Bone marrow (tissue), 2 donors: ENCODE measurements at places on chromosomes 3 and 15.

GRCh38 chr3:52881871-52882270 is 15.5 kb downstream of the STIMATE start:
- no peak for DNase-seq

GRCh38 chr15:100336061-100336460 is 5.7 kb downstream of the ADAMTS17 start:
- no peak for DNase-seq

DNA sequence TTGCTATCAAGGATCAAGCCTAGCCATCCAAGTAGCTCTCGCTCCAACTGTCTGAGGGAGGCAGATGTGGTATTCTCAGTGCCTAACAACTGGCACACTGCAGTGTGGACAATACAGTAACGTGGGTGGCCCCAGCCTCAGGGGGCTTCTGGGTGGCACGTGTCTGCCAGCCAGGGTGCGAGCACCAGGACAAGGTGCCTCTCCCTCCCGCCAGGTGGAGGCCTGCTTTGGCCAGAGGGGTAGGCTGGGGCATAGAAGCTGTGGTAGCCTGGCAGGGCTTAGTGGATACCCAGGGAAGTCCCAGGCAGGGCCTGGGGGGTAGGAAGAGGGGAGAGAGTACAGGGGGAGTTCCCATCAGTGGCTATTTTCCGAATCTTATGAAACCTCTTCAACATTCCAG is 234.0 kb downstream of the PLCL2 start:
- DNase-seq: no peak

DNA sequence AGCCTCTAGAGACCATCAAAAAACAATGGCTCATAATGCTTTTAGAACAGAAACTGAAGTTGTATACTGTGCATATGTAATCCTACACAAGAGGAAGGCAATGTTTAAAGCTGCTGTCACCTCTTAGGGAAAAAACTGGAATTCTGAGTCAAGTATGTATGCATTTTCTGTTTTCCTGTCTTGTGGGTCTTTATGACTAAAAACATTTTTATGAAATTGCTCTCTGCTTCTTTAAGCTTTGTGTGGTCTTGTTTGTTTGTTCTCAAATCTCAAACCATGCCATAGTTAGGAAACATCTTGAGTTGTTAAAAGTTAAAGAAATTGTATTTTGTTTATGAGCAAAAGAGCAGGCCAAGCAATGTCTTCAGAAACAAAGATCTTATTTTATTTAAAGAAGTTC is 80.9 kb upstream of the SOX2 start:
- no peak for DNase-seq

DNA sequence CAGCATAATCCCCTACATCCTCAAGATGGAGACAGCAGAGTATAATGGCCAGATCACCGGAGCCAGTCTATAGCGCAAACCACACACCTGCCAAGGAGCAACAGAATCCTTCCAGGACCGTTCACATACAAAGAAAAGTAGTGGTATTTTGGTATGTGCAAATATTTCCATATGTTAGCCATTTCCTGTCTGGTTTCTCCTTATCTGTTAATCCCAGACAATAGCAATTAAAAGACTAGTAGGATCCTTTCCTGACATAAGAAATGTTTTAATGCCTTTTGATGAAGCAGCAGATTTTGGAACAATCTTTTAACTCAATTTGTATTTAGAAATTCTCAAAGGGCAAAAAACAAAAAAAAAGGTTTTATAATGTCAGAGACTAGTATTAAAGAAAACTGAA is 22.2 kb downstream of the MRPS25 start:
- DNase-seq: no peak

DNA sequence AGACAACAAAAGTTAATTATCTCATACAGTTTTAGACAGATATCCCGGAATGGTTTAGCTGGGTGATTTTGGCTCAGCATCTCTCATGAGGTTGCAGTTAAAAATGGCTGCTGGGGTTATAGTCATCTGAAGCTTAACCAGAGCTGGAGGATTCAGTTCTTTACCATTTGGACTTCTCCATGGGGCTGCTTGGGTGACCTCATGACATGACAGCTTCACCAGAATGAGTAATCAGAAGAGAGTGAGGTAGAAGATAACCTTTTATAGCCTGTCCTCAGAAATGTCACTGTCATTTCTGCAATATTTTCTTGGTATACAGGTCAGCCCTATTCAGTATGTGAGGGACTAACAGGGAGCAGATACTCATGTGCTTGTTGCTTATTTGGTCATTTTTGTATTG is 30.9 kb downstream of the TFG start:
- DNase-seq: no peak

GRCh38 chr3:69031635-69032034 is 18.2 kb upstream of the EOGT start:
- no peak for DNase-seq

GRCh38 chr15:101561584-101561906 is 72.0 kb upstream of the PCSK6 start:
- no peak for DNase-seq

DNA sequence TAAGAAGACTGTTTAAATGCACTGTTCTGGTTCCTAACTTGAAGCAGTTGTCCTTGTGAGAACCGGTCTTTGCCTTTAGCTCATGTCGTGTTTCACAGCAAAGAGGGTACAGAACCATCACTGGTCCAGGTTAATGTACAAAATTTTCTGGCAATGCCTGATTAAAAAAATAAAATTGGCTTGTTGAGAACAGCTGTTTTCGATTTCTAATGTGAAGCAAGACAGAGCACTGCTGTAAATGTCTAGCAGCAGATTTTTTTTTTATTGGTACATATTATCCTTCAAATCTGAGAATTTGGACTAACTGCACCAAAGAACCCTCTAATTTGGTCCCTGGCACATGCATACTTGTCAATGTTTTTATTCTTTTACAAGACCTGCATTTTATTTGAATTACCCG is 103.3 kb downstream of the STT3B start:
- no peak for DNase-seq

DNA sequence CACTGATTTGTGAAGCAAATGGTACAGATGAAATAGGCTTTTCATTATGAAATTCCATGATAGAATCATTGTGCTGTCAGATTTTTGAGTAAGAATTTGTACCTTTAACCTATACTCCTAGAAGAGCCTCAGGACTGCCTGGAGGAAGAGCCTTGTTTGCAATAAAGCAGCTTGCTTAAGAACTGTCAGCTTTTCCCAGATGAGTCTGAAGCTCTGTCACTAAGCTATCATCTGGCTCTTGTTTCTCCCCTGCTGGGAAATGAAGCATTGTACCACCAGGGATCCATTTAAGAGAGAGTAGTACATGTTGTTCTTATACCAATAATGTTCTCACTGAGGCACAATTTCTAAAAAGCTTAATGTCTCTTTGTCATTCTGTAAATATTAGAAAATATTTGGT is 85.1 kb upstream of the FLNB start:
- DNase-seq: no peak

DNA sequence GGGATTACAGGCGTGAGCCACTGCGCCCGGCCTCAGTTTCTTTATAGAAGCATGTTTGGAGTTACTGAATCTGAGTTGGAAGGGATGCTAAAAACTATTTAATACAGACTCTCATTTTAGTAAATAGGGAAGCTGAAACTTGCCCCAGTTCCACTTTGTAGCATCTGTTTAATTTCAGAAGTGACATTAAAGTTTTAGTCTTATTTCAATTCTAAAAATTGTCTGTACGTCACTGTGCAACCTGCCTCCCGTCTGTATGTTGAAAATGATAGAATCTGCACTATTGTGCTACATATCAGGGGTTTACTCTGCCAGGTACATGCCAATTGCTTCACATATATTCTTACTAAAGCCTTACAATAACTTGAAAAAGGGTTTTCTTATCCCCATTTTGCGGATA is 15.3 kb downstream of the CNOT10 start:
- no peak for DNase-seq

GRCh38 chr3:31729573-31729972 is 196.8 kb downstream of the STT3B start:
- no peak for DNase-seq

- no peak for DNase-seq
These were observed 240.0 kb downstream of the ZNF621 start for GRCh38 chr3:40764747-40765146.
